ENCODE measurements at places on chromosomes 2 and 18.

- no peak for DNase-seq
Observed at GRCh38 chr2:88919087-88919738, 227.7 kb downstream of the RPIA start.

DNA sequence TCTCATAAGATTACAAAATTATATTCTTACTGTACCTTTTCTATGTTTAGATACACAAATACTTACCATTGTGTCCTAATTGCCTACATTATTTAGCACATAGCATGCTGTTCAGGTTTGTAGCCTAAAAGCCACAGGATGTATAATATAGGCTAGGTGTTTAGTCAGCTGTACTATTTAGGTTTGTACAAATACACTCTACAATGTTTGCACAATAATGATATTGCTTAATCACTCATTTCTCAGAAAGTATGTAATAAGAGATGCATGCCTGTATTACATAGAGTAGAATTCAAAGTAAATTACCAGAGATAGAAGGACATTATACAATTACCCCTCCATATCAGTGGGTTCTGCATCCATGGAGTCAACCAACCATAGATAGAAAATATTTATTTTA is 201.1 kb upstream of the COL3A1 start:
- DNase-seq, result no peak

DNA sequence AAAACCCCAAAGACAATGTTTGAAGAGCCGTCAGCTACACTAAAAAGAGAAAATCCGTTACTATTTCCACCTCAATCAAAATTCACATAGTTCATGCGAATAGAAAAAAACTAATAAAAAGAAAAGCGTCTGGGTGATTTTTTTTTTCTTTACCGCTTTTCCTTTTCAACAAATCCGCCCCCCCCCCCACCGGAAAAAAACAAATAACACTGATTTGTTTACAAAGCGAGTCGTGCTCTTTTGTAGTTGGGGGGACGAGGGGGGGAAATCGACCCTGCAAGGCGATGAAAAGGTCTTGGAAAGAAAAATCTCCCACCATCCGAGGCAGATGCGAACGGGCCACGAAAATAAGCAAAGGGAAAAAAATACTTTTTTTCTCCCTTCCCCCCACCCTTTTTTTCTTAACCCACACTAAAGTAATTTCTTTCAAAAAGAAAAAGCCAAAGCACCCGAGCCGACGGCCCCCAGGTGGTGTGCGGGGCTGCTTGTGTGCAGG is 638 bp downstream of the ZNF521 start:
- DNase-seq, result no peak

DNA sequence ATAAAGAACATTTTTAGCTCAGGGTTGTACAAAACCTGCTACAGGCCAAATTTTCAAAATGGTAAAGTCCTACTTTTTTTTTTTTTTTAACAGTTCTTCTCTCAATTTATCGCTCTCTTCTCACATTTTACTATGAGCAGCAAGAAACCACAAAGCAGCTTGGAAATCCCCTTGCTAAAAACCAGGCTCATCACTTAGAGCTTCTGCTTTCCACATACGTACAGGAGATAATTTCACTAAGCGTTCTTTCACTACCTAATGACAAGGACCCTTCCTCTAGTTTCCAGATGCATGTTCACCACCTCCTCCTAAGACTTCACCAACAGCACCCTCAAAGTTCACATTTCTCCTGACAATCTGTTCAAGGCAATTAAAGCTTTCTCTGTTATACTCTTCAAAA is 294.9 kb upstream of the CYRIA start:
- DNase-seq, result no peak

GRCh38 chr2:3097804-3098203 is 279.8 kb downstream of the EIPR1 start:
- no peak for DNase-seq

DNA sequence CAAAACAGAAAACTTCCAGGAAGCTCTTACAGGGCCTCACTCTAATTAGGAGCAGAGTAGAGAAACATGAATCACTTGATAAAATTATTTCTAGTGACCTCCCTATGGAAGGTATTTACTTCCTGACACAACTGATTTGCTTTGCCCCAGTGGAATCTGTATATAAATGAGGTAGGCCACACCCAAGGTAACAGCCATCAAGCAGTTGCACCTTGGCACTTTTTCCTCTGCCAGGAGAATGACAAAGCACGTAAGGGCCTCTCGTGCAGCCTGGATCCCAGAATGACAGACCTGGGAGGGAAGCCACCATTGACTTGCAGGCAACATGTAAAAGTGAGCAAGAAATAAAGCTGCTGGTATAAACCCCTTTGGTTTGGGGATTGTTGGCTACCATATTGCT is 620.0 kb upstream of the SLC39A10 start:
- DNase-seq, result no peak

DNA sequence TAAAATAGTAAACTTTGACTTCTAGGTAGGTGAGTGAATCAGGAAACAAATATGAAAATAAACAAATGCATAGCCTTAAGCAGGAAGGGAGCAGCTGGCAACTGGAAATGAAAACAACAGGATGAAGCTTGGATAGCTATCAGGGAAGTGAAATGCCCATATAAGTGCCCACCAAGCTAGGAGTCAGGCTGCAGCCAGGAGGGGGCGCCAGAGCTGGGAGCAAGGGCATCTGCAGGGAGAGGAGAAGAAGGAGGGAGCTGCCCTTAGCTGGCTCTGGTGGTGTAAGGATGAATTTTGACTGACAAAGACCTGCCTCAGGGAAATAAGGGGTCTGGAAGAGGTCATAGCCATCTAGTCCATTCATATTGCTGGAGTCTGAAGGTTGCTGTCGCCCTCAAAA is 298.3 kb downstream of the TDRD15 start:
- DNase-seq, result no peak

GRCh38 chr18:45295388-45295787 is 319.9 kb upstream of the SLC14A2 start:
- no peak for DNase-seq

DNA sequence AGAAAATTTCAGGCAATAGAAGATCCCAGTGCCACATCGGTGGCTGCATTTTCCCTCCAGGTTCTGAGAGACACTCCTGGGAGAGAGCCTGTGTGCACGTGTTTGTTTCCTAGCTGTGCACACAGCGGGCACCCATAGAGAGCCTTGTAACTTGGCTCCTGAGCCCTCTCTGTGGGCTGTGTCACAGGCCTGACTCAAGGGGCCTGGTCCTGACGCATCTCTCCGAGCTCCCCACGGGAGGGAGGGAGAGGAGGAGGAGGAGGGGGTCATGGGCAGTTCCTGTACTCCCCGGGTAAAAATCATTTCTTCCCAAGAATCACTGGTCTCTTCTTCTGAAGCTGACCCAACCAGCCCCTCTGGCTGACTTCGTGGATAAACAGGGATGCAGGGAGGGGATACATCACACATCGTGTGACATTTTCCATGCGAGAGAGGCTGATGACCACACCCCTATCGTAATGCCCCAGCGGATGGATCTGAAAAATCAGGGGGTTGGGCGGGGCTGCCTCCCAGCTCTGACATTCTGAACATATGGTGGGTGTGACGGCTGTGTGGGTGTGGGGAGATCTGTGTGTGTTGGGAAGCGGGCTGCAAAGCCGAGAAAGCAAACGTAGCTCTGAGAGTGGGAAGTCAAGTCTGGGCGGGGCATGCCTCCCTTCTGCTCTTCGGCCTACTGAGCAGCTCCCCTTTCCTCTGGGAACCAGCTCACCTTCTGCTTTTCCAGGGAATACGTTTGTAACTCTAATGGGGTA is 308.3 kb upstream of the HS6ST1 start:
- no peak for DNase-seq

DNA sequence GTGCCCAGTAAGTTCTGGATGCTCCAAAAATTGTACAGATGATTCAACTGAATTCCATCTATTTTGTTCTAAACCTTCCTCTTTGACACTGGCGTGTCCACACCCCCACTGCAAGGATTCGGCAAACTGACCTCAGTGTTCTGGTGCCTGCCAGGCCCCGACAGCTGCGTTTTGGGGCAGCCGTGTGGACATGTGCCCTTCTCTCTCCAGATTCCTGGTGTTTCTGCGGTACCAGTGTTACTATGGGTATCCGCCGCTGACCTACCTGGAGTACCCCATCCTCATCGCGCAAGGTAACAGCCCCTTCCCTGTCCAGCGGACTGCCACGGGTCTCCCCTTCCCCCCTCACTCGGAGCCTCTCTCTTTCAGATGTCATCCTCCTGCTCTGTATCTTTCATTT is 5.0 kb downstream of the SLC66A3 start:
- DNase-seq, result no peak

- no peak for DNase-seq
Observed at GRCh38 chr2:43777306-43777926, 3.6 kb downstream of the DYNC2LI1 start.

DNA sequence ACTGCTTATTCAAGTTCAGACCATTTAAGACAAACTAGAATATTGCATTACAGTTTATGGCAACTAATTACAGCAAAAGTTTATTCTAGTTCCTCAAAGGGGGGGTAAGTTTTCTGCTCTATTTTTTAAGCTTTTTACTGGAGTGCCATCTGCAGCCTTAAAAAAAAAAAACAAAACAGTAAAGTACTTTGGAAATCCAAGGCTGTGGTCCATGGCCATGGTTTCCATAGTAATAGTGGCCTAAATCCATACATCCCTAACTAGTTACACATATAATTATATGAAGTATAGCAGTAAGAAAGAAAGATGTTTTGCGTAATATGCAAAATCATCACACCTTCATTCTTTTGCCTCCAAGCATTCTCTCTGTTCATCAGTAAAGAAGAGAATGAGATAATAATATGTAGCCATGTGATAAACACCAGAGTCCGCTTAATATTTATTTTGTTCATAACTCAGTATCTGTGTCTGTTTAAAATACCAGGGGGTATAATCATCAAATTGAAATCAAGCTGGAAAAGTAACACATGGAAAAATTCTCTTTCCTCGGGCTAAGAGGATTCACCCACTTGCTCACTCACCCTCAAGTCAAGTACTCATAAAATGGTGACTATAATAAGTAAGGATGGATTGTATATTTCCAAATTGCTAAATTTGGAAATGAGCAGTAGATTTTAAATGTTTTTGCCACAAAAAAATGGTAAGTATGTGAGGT is 301.1 kb upstream of the RND3 start:
- no peak for DNase-seq

GRCh38 chr2:161972866-161973265 is 101.1 kb downstream of the DPP4 start:
- no peak for DNase-seq

- DNase-seq, result no peak
Observed at GRCh38 chr2:120225549-120226065, 2.4 kb upstream of the TMEM185B start.

DNA sequence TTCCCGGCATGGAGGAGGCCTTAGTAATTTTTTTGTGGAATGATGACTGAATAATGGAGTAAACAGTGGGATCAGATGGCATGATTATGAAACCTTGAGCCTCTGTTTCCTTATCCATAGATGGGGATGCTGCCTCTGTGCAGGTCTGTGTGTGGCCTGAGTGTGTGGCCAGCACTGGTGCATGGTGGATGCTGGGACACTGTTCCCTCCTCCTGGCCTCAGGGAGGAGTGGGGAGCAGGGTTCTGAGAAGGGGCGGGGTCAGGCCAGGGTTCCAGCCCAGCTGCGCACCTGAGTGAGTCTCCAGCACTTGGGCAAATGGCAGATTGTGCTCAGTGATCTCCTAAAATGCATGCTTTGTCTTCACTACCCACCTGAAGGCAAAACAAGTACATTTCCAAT is 66.4 kb downstream of the DCDC2C start:
- DNase-seq, result no peak

All from amygdala (tissue), 56 donors.